ENCODE measurements at places on chromosomes 5 and 9.

GRCh38 chr9:131015112-131015511, 6.1 kb downstream of the LAMC3 start:
- DNase-seq = no peak

- no peak for DNase-seq
Observed at GRCh38 chr9:112279501-112279900, 53.9 kb downstream of the PTBP3 start.

- no peak for DNase-seq
Observed at GRCh38 chr5:35365758-35366157, 135.5 kb upstream of the PRLR start.

DNA sequence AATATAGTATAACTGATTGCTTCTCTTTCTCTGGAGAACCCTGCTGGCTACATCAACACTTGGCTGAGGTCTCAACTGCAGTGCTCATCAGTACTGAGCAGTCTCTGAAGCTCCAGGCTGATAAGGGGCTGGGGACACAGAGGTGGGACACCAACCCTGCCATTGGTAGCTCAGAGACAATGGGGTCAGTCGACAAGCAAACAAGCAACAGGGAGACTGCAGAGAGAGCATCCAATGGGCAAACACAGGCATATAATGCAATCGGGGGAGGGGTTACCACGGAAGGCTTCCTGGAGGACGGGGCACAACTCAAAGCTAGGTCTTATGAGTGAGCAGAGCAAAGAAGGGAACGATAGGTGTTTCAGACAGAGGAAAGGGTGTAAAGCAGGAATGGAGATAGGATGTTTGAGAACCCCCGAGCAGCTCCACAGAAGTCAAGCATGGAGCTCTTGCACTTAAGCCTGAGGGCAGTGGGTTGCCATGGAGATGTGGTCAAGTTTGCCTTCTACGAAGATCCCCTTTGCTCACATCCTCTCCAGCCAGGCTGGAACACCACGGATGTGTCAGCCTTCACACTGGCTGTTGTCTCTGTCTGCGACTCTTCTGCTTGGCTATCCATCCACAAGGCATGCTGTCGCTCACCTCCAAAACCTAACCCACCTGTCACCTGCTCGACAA, 21.5 kb upstream of the AKNA start:
- peak; percentile 4 for DNase-seq

Measured in NCI-H1417 (cell line).